ENCODE measurements at places on chromosomes 1 and 21. TPM values are rescaled to one million over a fixed set of nuclear protein-coding genes. Genes with fewer than 3 reads are reported as not detected.
A peak's percentile ranks its signal among the peaks of the same experiment; 100 is the strongest.

Gene TCHH
- total RNA-seq, result under 0.01 TPM

Gene SELE
- not detected for total RNA-seq

Gene SIM2
- total RNA-seq, result not detected

Gene DIO1
- not detected for total RNA-seq

Gene DDAH1
- total RNA-seq, result 135 TPM

Gene REG4
- total RNA-seq, result not detected

Gene MYOM3
- under 0.01 TPM for total RNA-seq

Gene NRIP1
- total RNA-seq, result 46.1 TPM

Gene NTNG1
- total RNA-seq, result 2.9 TPM

Gene LAMC2
- 27.6 TPM for total RNA-seq

Gene KCNJ6
- under 0.01 TPM for total RNA-seq

Gene AGMAT
- 2.6 TPM for total RNA-seq

Gene GPA33
- total RNA-seq, result not detected

Gene AMY1C
- not detected for total RNA-seq

Gene FCAMR
- not detected for total RNA-seq

Gene TRIM17
- 0.43 TPM for total RNA-seq

Gene OR2L8
- total RNA-seq, result not detected

Gene RXRG
- not detected for total RNA-seq

Gene SPRR2E
- total RNA-seq, result not detected

DNA sequence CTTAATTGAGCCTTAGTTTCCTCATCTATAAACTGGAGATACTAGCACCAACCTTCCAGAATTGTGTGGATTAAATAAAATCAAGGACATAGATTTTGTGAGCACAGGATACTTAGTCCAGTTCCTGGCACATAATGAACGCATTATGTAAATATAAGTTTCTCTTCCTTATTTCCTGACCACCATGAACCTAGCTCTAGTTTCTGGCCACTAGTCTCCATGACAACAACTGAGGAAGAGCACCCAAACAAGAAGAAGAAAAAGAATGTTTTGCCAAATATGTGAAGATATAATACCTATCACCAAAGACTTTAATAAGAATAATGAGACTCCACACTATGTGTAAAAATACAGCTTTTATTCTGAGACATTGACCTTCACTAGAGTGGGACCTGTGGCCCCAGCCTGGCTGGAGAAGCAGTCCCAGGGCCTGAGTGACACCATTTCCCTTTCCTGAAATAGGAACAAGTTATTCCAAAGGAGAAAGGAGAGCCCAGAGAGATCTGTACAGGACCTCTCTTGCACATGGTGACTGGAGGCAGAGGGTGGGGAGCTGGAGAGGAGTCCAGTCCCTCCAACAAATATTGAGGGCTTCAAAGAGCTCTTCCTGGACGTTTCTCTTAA, 940 bp upstream of the USF1 start:
- no peak for DNase-seq

- no peak for DNase-seq
Measured at GRCh38 chr1:75870951-75871350, 61.3 kb downstream of the ASB17 start.

DNA sequence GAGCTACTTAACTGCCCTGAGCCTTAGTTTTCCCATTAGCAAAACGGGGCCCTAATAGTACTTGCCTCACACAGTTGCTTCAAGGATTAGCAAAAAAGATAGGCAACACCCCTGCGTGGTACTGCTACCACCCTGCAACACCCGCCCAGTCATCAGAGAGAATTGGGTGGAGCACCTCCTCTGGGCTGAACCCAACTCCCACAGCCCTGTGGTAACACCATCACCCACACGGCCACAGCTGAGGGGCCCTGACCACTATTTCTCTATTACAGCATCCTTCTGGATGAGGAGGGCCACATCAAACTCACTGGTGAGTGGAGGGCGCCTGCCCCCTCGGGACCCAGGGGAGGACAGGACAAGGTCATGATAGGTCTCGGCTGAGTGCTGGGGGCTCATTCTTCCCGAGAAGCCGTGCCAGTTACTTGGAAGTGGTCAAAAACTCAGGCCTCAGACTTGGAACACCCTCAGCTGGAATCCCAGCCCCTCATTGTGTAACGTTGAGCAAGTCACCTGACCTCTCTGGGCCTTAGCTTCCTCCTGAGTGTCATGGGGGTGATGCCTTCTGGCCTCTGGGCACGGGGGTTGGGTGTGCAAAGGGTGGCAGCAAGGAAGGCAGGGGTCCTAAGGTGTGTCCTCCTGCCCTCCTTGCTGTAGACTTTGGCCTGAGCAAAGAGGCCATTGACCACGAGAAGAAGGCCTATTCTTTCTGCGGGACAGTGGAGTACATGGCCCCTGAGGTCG, 24.6 kb downstream of the RPS6KA1 start:
- DNase-seq, result no peak

DNA sequence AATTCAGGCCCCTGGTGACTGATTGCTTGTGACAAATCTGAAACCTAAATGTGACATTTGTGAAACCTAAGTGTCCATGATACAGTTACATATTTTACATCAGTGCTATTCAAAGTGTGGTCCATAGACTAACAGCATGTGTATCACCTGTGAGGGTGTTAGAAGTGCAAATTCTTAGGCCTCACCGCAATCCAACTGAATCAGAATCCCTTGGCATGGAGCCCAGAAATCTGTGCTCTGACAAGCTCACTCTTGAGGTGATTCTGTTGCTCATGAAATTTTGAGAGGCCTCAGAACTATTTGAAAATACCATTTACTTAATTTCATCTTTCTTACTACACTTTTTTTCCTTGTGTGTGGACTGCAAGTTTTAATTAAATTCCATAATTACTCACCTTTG, 587.9 kb downstream of the ADGRL2 start:
- peak; percentile 1 for DNase-seq

DNA sequence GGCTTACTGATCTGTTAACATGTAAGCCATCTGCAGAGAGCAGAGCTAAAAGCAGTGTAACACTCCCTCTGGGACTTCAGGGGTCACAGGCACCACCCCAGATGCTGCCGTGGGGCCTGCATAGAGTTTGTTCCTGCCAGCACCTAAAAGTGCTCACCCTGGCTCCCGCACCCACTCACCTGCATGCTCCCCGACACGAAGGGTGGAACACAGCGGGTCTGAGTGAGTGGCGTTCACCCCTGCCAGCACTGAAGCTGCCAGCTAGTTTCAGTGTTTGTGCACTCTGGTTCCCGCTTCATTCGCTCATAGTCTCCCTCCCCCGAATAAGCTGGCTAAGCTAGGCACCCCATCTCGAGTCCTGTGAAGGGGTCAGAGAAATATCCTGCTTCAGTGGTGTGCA, 1681.0 kb downstream of the NCAM2 start:
- DNase-seq, result no peak

GRCh38 chr1:167482184-167482583, 36.1 kb downstream of the CD247 start:
- DNase-seq, result no peak

GRCh38 chr1:89198491-89199072, at the start of gene GBP4:
GBP4 (minus strand) TSS chr1:89198942; CDS start chr1:89198834, 108 bp downstream.
- DNase-seq, result peak; percentile 73

- no peak for DNase-seq
Measured at GRCh38 chr1:107339775-107340174, 198.9 kb downstream of the NTNG1 start.

DNA sequence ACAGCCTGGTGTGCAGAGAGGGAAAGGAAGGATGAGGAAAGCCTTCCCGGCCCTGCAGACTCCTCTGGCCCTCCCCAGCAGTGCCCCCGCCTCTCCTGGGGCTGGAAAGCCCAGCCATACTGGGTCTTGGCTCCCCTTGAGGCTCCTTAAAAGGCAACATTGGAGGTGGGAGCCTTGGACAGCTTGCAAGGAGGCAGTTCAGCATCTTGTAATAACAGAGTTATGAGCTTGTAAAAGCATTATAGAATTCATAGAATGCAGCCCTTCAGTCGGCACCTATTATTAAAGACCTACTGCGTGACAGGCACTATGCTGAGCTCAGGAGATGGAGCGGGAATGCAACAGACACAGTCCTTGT, 4.2 kb downstream of the TINAGL1 start:
- DNase-seq, result peak; percentile 73

DNA sequence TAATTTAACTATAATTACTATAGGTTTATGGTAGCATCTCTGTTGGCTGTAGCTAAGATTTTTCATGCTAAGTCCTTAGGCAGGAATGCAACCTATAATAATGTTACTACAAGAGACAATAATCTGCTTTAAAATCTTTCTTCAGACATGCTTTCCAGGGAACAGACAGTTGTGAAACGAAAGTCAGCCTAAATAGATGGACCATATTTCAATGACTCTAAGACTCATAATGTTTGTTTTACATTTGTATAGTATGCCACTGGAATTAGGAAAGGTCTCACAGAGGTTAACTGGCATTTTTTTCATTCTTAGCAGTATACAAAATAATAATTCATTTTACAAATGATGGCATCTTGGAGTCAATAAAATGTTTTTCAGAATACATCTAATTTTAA, 8.1 kb downstream of the RERE start:
- no peak for DNase-seq

DNA sequence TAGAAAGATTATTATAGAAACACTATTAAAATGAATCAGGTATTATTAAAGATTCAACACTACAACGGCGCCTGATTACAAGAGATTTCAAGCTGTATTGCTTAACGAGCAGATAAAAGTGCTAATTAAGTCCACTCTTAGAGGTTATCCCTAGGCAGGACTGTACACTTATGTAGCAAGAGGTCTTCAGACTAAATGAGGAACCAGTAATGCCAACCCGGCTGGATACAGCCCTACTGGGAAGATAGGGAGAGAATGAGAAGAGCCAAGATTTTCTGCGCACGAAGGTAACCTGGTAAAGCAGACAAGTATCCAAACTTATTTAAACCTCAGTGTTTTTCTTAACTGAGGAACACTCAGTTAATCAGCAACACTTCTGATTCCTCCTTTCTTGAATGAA, 115.7 kb upstream of the HIVEP3 start:
- no peak for DNase-seq

DNA sequence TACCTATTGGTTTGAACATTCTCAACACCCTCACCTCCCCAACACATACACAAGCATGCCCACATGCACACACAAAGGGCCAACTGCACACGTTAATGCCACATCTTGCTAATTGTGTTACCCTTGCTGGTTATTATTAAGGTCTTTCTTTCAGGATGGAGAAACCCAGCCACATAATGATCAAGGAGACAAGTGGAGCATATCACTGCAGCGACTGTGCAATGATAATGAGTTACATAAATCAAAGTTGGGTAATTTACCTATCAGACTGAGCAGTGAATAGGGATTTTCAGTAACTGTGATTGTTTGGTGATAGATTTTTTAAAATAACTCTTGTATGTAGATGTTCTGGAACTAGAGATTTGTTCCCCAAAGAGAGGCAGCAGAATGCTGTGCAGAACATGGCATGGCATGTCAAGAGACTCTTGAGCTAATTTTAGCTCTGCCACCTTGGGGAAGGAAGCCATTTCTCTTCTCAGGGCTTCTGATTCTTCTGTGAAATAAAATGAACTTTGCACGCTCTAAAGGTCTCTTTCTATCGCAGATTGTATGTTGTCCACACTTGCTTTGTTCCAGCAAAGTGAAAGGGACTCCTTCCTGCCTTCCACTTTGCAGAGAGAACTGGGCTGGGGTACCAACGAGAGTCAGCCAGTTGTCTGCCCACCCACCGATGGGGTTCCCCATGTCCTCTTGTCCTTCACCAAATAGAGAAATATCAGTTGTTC, 126.0 kb upstream of the CAMK1G start:
- no peak for DNase-seq

GRCh38 chr1:201694608-201695335, 134.2 kb upstream of the IPO9 start:
- DNase-seq, result no peak

GRCh38 chr21:26800001-26800400, 45.2 kb downstream of the ADAMTS1 start:
- DNase-seq, result peak; percentile 77

- DNase-seq, result peak; percentile 20
Measured at GRCh38 chr1:219798283-219799030, 129.9 kb downstream of the SLC30A10 start.

- DNase-seq, result peak; percentile 98
Measured at GRCh38 chr1:33472269-33472980, at the start of gene ZSCAN20. ZSCAN20 (plus strand) TSS chr1:33472645; CDS start chr1:33479289, 6,644 bp downstream.

DNA sequence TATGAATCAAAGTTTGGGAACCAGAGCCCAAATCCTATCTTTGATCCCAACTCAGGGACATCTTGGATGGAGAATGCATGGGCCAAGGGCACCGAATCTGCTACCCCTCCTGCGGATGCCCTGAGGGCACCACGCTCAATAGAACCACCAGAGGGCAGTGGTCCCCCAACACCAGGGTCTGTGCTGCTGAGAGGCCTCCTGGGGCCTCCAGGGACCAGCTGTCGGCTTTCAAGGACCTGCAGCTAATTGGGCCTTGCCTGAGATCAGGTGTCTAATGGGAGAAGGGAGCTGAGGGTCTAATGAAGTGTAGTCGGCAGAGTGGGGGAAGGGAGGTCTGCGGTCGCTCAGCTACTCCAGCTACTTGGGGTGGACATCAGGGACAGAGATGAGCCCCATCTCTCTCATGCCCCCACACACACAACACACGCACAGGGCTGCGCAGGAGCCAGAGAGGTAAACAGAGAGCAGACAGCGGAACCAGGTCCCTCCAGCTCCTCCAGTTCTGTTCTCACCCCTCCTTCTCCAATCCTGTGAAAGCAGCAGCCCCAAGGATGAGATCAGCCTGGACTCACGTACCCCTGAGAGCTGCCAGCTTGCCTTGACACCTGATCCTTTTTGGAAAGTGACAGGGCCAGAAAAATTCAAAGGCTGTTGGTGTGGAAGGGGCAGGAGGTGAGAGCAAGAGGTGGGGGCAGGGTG, 34.9 kb upstream of the PPP1R15B start:
- DNase-seq, result peak; percentile 62

DNA sequence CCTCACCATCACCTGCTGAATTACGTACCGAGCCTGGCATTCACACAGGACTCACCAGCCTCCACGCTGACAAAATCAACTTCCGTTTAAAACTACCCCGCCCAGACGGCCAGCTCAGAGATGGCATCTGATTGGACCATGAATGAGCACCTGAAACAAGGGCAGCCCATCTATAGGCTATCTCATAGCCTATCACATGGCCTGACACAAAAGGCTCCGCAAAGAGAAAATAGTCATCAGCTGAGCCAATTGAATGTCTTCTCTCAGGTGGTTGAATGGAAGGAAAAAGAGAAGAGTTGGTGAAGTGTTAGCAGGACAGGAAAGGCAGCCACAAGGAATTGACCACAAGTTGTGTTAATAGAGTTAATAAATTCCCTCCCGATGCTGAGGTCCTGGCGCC, 50.6 kb upstream of the ZC3H12A start:
- DNase-seq, result no peak

DNA sequence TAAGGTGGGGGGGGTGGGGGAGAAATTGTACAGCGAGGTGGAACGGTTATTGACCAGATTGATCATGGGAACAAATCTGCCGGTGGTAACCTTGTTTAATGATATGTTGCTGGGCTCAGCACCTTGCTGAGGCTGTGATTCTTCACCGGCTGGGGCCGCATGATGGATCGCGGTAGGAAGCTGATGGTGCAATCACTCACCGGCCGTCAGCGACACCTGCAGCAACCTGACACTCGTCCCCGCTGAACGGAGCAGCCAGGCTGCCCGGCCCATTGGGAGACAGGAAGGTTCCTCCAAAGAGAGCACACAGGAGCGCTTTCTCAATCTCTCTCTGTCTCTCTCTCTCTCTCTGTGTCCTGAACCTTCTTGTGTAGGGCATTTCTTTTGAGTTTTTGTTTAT, 128.5 kb upstream of the RRP15 start:
- no peak for DNase-seq

- no peak for DNase-seq
Measured at GRCh38 chr1:183922197-183922596, 115.3 kb downstream of the COLGALT2 start.

All from fibroblast of villous mesenchyme (primary cell).